ENCODE measurements at places on chromosomes 4 and X.

GRCh38 chrX:48498374-48498809 is 10.4 kb upstream of the PORCN start:
- no peak for DNase-seq

GRCh38 chr4:100882661-100883060 is 364.8 kb upstream of the EMCN start:
- DNase-seq: no peak

GRCh38 chr4:107094332-107094731 is 58.2 kb upstream of the DKK2 start:
- no peak for DNase-seq

- no peak for DNase-seq
These were observed 18.0 kb downstream of the RPS6KA3 start for GRCh38 chrX:20248592-20249192.

DNA sequence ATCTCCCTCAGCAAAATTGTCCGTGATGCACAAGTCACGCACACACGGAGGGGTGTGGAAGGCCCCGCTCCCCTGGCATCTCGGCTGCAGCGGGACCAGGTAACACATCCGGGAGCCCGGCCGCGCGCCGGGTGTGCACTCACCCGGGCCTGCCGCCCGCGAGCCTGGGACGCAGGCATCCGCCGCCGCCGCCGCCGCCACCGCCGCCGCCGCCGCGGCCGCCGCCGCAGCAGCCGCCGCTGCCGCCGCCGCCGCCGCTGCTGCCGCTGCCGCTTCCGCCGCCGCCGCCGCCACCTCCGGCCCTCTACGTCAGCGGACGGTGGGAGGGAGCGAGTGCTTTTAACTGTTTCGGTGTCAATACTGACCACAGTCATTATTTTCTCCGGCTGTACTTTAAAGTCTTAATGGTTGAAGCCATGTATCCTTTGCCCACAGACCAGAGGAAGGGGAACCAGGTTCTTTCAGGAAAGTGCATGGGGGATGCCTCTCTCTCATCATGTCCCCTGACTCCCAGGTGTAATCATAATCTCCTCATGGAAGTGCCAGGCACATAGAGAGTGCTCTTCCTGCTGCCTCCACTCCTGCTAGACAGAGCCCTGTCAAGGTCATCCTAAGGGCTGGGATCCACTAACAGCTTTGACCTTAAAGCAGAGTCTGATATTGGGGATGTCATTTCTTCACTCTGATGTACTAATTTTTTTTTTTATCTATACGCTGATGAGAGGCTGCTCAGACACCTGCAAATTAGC is 38.0 kb downstream of the MAGEE2 start:
- DNase-seq: peak; percentile 26

Measured in activated naive CD8-positive, alpha-beta T cell treated with anti-CD3 and anti-CD28 coated beads, Interleukin-2, amount 10 ng/mL, durations not matched to agents 7 days and 5 days (primary cell).